ENCODE measurements at places on chromosomes 2 and 18.

GRCh38 chr2:156695595-156695994, 259.4 kb downstream of the GPD2 start:
- DNase-seq = no peak

DNA sequence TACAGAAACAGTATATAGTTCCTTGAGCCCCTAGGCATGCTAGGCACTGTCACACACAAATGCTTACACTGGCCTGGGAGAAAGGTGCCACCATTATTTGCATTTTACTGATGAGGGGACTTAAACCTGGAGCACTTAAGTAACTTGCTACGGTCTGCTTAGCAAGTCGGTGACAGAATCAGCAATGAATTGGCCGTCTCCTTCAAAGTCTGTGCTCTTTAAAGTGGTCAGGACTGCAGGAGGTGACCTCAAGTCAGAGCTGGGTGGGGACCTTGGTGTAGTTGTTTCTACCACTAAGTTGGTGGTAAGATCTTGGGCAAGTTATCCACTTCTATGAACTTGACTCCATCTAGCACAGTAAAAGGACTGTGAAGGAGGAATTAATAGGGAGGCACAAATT, 34.8 kb downstream of the PTPRM start:
- DNase-seq = no peak

DNA sequence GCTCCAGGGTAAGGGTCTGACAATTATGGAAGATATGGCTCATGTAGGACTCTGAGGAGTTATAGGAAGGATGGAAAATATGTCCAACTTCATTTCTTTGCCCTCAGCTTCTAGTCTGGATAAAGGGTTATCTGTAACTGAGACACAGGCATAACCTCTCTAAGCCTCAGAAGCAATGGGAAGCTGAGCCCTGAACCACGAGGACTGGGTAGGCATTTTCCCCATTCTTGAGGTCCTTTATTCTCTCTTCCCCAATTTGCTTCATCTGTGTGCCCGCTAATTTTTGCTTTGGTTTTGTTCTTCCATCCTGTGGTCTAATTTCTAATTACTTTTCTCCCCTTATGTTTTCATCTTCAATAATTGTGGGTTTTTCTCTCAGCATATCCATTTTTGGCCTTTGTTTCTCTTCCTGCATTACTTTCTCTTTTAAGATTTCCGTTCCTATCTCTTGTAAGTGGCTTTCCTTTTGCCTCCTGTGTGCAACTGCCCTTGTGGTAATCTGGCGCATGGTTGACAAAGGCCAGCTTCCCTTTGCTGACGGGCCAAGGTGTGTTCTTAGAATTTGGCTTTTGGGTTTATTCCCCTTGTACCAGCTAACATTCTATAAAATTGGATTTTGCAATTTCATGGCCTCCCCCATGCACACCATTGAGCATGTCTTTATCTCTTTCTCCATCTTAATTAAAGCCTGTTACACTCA, 343.8 kb downstream of the TXNL1 start:
- no peak for DNase-seq

- DNase-seq = no peak
Measured at GRCh38 chr2:43707255-43708015, 31.2 kb upstream of the C1GALT1C1L start.

DNA sequence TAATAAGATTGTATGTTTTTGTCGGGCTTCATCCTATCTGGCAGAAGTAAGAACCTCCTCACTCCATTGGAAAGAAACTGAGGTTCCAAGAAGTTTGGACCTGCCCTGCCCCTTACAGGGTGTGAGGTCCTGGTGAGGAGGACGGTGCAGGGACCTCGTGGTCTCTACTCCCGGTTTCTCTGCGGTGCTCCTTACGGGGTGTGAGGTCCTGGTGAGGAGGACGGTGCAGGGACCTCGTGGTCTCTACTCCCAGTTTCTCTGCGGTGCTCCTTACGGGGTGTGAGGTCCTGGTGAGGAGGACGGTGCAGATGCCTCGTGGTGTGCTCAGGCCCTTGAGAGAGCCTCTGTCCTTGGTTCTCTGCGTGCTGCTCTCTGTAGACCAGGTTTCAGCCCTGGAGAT, 5.2 kb downstream of the CTDP1 start:
- DNase-seq = no peak

GRCh38 chr2:202022755-202023154, 10.9 kb upstream of the FZD7 start:
- DNase-seq = no peak

- DNase-seq = no peak
Measured at GRCh38 chr18:80176334-80177073, 67.4 kb downstream of the ADNP2 start.

DNA sequence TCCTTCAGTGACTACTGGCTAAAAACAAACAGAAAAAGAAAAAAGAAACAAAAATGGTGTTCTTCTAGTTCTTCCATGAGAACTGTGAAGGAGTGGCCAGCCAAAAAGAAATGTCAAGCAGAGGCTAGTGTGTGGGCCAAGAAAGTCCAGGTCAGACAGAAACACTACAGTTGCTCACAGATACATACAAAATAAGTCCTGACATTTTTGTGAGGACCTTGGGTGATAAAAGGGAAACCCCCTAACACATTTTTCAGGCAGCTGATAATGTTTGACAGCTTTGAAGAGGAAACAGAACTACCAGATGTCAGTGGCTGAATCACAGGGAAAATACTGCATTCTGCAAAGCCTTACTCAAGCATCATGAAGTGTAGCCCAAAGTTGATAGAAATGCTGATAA, 28.1 kb downstream of the ARHGAP25 start:
- DNase-seq = no peak

Measured in GOT3 (cell line).